Suprapubic skin (tissue), 4 donors: ENCODE measurements at places on chromosomes 16 and 17. TPM values are rescaled to one million over a fixed set of nuclear protein-coding genes. Genes with fewer than 3 reads are reported as not detected.

GRCh38 chr17:28457890-28458289 lies 15.6 kb upstream of the SLC13A2 start:
- H3K4me1 ChIP-seq = no peaks in the 10 kb centered on the region
- no peak for DNase-seq
- no peak overlapping the region for H3K27ac ChIP-seq
- H3K27me3 ChIP-seq = no peaks in the 10 kb centered on the region

Gene HS3ST3B1
- total RNA-seq = 17.2 TPM

Gene OR4D1
- not detected for total RNA-seq

Gene GALR2
- total RNA-seq = not detected

Gene C17orf67
- 0.52 TPM for total RNA-seq

Gene CDH8
- total RNA-seq = 2.2 TPM

DNA sequence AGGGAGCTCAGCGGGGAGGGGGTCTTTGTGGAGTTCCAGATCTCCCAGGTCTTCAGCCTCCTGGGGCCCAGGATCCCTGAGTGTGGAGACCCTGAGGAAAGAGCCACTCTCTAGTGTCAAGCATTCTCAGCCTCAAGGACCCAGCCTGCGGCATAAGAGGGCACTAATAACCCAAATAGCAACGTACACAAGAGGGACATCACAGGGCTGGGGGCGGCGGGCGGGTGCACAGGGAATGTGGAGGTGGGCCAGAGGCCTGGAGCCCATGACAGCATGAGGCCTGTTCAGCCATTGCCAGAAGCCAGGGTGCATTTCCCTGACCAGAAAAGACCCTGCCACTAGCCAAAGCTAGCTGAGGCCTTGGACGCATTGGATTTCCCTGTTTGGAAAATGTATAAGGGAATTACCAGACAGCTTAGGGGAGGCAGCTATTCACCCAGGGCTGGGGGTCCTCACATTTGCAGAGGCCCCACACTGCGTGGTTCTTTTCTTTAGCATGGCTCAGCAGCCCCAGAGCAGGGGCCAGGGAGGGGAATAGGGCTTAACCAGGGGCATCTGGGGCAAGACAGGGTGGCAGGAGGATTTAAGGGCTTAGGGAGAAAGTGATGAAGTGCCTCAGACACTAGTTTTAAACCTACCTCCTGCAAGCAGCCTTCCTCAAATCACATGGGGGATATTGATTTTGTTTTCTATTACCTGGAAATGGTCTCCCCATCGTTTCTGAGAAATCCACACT lies 13.5 kb upstream of the ALOX15B start:
- H3K27ac ChIP-seq = no peak overlapping the region
- no peak for DNase-seq
- H3K4me3 ChIP-seq = no peak overlapping the region
- no peaks in the 10 kb centered on the region for H3K36me3 ChIP-seq
- peaks cover 19% of the 10 kb centered on the region for H3K27me3 ChIP-seq

DNA sequence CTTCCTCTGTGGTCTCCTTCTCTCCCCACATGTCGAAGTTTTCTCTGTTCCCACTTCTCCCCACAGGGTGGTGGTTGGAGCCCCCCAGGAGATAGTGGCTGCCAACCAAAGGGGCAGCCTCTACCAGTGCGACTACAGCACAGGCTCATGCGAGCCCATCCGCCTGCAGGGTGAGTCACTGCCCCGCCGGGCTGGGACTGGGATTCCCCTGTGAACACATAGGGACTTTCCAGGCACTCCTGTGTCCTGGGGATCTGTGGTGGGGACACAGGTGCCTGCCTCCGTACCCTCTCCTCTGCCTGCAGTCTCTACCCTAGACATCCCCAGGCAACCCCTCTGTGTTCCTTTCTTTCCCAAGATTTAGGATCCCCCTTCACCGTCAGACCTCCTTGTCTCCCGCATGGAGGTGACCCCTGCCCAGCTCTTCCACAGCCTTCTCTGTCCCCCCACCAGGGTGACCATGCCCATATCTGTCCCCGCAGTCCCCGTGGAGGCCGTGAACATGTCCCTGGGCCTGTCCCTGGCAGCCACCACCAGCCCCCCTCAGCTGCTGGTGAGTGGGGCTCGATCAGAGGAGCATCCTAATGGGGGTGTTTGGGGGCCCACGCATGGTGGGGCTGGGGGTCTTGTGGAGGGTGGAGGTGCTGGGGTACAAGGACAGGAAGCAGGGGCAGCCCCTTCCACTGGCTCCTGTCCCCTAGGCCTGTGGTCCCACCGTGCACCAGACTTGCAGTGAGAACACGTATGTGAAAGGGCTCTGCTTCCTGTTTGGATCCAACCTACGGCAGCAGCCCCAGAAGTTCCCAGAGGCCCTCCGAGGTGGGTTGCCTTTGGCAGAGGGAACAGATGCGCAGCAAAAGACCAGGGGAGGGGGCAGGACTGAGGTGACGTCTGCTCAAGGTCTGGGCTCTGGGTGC lies 5.8 kb downstream of the ITGAM start:
- DNase-seq = no peak
- H3K4me1 ChIP-seq = peaks cover 18% of the 10 kb centered on the region
- H3K36me3 ChIP-seq = no peaks in the 10 kb centered on the region
- H3K4me3 ChIP-seq = no peak overlapping the region

- no peaks in the 10 kb centered on the region for H3K4me1 ChIP-seq
- H3K4me3 ChIP-seq = no peak overlapping the region
- no peak overlapping the region for H3K27ac ChIP-seq
- DNase-seq = no peak
These were observed 42.5 kb upstream of the RASD1 start for GRCh38 chr17:17538417-17539391.

Gene TRIM47
- 22.8 TPM for total RNA-seq

DNA sequence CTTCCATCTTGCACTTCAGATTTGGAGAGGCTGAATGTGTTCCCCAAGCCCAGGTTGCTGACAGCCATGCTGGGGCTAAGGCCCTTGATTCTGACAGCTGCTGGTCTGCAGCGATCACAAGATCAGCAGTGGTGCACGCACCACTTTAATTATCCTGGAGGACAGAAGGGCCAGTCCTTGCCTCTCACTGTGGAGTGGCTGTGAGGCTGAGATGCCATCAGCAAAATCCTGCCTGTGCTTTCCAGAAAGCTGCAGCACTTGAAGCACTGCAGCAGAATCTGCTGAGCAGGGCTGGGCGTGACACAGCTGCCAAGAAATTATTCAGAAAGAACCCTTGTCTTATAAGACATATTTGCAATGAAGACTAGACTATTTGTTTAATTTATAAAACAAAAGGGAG lies 37.1 kb downstream of the NUP93 start:
- DNase-seq = no peak
- no peak overlapping the region for H3K4me3 ChIP-seq
- peaks cover 14% of the 10 kb centered on the region for H3K4me1 ChIP-seq
- H3K27me3 ChIP-seq = no peaks in the 10 kb centered on the region
- H3K36me3 ChIP-seq = peaks cover 5% of the 10 kb centered on the region
- H3K27ac ChIP-seq = no peak overlapping the region

GRCh38 chr16:84085271-84085667 lies 31.5 kb downstream of the MBTPS1 start:
- H3K36me3 ChIP-seq = peaks cover 87% of the 10 kb centered on the region
- H3K27me3 ChIP-seq = no peaks in the 10 kb centered on the region
- no peak for DNase-seq

DNA sequence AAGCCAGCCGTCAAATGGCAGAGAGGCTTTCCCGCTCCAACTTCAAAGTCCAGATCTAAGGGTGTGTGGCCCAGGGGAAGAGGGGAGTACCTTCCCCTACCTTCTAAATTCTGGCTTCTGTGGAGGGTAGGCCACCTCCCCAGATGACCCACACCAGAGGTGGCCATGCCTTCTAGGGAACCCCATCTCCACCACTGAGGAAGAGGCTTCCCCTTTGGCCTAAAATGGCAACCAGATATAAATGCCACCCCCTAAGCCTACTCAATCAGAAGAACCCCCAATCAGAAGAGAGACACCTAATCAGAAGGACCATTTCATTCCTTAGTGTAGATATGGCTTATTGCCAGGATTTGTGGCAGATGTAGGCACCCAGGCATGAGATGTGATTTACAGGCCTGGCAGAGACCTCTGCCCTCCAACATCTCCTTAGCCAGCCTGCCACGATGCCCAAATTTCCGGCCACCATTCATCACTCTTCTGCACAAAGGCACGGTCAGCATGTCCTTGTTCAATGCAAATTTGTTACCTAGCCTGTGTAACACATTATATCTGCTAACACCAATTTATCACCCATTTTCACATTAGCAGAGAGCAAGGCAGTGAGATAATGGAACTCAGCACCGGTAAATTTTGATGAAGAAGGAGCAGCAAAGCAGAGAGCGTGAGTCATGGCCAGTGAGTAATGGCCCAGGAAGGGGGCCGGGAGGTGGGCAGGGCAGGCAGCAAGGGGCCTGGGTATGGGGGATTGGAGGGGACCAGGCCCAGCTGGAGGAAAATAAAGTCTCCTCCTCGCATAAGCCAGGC lies 1.2 kb upstream of the MGAT5B start:
- H3K27me3 ChIP-seq = peaks cover 65% of the 10 kb centered on the region
- peaks cover 18% of the 10 kb centered on the region for H3K4me1 ChIP-seq
- no peak overlapping the region for H3K27ac ChIP-seq

DNA sequence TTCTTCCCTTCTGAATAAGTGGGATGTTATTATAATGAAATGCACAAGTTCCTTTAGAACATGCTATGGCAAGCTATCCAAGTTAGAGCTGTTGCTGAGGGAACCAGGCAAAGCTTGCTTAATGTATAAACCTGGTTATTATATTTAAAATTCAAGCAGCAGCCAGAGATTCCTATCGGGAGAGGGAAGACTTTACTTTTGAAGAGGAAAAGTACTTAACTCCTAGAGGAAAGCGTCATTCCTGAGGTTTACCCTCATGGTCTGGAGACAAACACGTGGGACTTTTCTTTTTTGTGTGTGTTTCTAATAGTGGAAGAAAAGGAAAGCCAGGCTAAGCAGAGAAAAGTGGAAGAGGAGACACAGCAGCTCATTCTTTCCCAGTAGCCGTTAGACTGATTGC lies 39.9 kb upstream of the MYH10 start:
- no peak overlapping the region for H3K4me3 ChIP-seq
- H3K27ac ChIP-seq = no peak overlapping the region
- DNase-seq = no peak
- no peaks in the 10 kb centered on the region for H3K27me3 ChIP-seq

Gene CHRNE
- 6.0 TPM for total RNA-seq

Gene SEC14L5
- total RNA-seq = 1.5 TPM

DNA sequence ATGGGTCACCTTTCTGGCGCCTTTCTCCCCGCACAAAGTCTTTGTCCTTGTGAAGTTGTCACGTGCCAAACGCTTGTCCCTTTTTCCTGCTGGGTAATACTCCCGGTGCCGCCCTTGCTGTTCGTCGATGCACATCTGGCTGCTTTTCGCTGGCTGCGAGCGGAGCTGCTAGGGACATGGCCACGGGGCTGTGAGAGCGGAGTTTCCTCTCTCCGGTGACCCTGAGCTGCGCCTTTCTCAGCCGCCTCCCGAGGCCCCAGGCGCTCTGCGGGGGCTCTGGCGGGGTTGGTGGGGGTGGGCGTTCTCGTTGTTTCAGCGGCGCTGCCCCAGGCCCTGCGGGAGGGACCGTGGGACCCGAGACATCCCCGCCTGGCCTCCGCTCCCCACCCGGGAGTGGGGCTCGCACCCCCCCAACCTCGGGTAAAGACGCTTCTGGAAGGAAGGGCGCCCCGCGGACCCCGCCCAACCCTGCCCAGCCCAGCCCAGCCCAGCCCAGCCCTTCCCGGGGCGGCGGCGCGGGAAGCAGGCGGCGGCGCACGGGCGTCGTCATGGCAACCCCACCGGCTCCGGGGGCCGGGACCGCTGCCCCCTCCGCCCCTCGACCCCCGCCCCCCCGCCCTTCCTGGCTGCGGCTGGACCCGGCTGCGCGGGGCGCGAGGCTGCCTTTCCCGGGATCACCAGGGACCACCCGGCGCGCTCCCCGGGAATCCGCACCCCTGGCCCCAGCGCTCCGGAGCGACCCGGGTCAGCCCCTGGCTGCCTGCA lies 12.3 kb downstream of the CHMP6 start:
- peak; percentile 63 for DNase-seq
- H3K36me3 ChIP-seq = peaks cover 14% of the 10 kb centered on the region
- H3K27me3 ChIP-seq = peaks cover 24% of the 10 kb centered on the region
- H3K4me1 ChIP-seq = peaks cover 31% of the 10 kb centered on the region
- no peak overlapping the region for H3K27ac ChIP-seq
- peak overlapping the region; percentile 43 for H3K4me3 ChIP-seq

- H3K27ac ChIP-seq = no peak overlapping the region
- no peak overlapping the region for H3K4me3 ChIP-seq
- H3K36me3 ChIP-seq = no peaks in the 10 kb centered on the region
- peak; percentile 89 for DNase-seq
- no peaks in the 10 kb centered on the region for H3K27me3 ChIP-seq
These were observed 4.5 kb downstream of the ABCC3 start for GRCh38 chr17:50638966-50639713.
